NCI-H1694 (cell line): ENCODE measurements at places on chromosomes 3 and 15.

DNA sequence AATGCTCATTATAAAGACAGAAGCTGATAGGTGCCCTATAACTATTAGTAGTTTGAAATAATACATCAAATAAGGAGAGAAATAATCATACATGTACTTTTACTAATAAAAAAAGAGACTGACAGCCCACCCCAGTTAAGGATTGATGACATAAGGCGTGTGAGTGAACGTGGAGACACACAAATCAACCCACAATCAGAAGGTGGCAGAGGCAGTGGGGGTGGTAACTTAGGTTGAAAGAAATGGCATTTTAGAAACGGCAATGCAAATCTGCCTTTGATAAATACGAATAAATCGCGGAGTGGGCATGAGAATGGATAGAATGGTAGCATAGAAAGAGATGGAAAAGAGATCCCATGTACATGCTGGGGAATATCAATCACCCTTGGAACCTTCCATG lies 256.2 kb upstream of the ATP10A start:
- no peak for DNase-seq

- no peak for DNase-seq
Measured at GRCh38 chr3:6542795-6543194, 318.1 kb upstream of the GRM7 start.

- no peak for DNase-seq
Measured at GRCh38 chr3:134059671-134060560, 30.2 kb upstream of the SLCO2A1 start.

DNA sequence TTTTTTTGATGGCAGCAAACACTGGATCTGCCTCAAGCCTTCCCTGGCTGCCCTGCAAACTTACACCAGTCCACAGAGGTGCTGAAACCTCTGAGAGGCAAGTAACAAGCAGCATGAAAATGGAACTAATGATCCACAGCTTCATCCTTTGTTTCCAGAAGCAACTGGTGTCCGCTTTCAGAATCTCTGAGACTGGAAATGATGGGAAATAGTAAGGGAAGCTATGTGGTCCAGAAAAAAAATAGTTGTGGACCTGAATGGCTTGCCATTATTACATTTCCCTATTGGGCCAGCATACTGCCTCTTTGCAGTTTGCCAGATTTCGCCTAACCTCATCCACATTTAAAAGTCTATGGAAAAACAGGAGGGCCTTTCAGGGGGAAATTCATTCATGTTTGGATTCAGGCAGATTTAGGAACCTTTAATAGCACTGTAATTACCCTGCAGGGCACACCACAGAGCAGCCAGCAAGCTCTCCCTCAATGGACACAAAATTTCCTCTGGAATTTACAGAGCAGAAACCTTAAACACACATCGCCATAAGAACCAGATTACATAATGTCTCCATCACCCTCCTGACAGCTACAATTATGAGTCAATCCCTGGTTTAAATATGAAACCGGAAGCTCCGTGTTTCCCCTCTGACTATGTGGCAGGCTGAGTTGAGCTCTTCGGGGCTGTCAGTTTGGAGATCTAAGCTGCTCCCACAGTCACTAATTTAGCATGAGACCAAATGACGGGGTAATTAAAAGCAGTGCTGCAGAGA lies 134.4 kb downstream of the TMCO5A start:
- DNase-seq = peak; percentile 56

- DNase-seq = no peak
Measured at GRCh38 chr3:73787620-73788019, 162.9 kb upstream of the PDZRN3 start.

GRCh38 chr3:100366424-100366823 lies 31.9 kb downstream of the NIT2 start:
- DNase-seq = no peak

- no peak for DNase-seq
Measured at GRCh38 chr3:130430266-130430665, 84.8 kb downstream of the COL6A5 start.

GRCh38 chr15:100335335-100335999 lies 6.3 kb downstream of the ADAMTS17 start:
- no peak for DNase-seq

GRCh38 chr15:70703096-70703878 lies 60.1 kb downstream of the UACA start:
- DNase-seq = no peak

DNA sequence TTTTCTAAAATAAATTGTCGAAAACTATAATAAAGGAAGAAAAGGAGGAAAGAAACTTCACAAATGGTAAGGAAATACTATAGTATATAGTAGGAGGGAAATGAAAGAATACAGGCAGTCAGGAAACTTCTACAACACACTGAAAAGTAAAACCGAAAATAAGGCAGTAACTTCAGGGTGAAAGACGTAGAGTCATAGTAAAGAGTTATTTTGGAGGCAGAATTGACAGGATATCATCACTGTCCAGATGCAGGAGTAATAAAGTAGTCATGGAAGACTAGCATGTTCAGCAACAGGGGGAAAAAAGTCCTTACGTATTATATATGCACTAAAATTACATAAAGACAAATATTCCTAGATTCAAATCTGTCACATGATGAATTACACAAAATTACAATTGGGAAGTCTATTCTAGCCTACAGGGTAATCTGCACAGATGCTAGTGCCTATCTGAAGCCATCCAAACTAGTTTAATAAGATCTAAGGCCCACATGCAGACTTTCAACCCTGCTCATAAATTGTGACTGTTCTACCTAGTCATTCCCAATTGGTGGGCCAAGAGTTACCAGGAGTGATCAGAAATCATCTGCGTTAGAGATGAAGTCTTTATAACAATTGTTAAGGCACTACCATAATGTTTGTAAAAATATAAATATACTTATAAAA lies 14.0 kb downstream of the VPS13C start:
- DNase-seq = no peak

GRCh38 chr3:30894521-30895251 lies at the start of gene GADL1:
Gene GADL1, minus strand, starts transcription at chr3:30894661. Its CDS starts 47 bp downstream, at chr3:30894614.
- DNase-seq = no peak

DNA sequence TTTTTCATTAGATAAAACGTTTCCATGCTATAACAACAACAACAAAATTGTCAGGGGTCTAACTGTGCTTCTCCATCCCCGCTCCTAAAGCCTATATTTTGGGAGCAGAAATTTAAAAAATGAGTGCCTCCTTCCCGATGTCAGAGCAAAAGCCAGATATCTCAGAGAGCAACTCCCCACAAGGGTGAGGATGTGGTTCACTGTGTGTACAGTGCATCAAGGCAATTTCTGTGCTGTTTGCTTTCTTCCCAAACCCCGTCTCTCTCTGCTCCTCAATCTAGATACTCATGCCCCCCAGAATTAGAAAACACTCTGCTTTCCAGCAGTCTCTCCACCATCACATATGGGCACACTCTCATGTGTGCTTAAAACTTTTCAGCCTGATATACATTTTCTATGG lies 76.7 kb upstream of the MBNL1 start:
- DNase-seq = no peak

DNA sequence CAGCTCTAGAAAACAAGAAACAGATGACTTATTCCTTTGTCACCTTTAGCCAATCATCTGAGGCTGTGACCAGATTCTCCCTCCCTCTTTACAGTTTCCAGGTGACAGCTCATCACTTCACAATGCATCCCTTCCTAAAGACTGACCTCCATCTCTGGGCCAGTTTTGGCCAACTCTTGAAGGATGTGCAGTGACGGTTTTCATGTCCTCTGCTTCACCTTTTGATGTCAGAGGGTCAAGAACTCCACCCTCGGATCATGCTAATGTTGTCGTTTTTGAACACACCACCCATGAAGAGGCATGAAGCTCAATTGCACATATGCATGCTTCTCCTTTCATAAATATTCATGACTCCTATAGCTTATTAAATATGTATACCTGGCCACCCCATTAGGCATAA lies 161.2 kb upstream of the SYNPR start:
- no peak for DNase-seq

DNA sequence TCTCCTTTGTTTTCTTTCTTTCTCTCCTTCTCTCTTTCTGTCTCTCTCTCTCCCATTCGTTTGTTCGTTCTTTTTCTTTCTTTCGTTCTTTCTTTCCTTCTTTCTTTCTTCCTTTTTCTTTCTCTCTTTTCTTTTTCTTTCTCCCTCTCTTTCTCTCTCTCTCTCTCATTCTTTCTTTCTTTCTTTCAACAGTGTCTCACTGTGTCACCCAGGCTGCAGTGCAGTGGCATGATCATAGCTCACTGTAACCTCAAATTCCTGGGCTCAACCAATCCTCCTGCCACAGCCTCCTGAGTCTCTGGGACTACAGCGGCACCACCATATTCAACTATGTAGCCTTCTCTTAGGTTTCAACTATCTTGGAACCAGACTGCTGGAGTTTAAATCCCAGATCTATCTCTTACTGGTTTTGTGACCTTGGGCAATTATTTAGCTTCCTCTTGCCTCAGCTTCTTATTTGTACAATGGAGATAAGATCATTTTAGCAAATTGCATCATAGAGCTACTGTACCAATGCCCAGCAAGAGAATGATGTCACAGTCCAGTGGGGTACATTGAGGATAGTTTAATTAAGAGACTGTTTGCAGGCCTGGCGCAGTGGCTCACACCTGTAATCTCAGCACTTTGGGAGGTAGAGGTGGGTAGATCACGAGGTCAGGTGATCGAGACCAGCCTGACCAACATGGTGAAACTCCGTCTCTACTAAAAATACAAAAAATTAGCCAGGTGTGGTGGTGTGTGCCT lies 27.3 kb upstream of the PARL start:
- DNase-seq = no peak

GRCh38 chr3:62496503-62496902 lies 123.2 kb upstream of the FEZF2 start:
- no peak for DNase-seq

DNA sequence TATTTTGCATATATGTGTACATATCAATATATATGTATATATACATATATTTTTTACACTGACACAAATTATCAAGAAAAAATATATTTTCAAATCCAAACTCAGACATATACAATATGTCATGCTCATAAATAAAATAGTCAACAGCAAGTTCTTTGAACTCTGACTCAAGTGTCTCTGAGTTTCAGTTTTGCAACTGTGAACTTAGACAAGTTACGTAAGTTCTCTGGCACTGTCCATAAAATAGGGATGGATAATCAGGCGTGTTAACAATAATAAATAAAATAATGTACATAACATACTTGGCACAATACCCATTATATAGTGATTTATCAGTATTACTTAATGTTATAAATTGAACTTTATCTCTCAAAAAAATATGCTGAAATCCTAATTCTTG lies 12.1 kb upstream of the XRN1 start:
- no peak for DNase-seq

GRCh38 chr15:74799856-74800558 lies 12.6 kb upstream of the LMAN1L start:
- peak; percentile 35 for DNase-seq

DNA sequence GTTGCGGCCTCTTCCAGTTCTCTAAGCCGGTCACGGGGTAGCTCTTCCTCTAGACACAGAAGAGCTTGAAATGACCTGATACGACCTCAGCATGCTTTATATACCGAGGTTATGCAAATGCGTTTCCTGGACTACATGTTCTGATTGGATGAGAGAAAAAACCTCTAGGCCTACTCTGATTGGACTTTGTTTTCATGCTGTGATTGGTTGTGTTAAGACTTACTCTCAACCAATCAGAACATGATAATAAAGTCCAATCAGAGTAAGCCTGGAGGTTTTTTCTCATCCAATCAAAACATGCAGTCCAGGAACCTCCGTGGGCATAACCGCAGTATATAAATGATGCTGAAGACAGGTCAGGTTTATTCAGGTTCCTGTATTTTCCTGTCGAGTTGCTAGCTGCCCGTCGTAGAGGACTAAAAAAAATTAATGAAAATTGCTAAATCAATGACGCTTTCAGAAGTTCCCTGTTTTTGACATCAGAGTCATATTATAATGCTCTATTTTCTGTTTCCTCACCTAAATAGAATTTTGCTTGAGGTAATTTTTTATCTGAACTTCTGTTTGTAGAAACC lies 177.4 kb downstream of the POTEB3 start:
- no peak for DNase-seq

GRCh38 chr3:141302364-141303141 lies 65.8 kb upstream of the ZBTB38 start:
- no peak for DNase-seq

DNA sequence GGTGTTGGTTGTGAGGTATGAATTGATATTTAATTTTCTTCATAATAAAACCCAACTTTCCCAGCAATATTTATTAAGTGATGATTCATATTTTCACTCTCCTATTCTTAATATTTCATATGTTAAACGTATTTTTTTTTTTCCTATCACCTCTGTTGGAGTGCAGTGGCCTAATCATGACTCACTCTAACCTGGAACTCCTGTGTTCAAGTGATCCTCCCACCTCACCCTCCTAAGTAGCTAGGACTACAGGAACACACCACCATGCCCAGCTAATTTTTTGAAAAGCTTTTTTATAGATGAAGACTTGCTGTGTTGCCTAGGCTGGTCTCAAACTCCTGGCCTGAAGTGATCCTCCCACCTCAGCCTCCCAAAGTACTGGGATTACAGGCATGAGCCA lies 8.6 kb downstream of the PARP15 start:
- no peak for DNase-seq

GRCh38 chr3:156586905-156587759 lies 32.2 kb upstream of the SSR3 start:
- DNase-seq = no peak

DNA sequence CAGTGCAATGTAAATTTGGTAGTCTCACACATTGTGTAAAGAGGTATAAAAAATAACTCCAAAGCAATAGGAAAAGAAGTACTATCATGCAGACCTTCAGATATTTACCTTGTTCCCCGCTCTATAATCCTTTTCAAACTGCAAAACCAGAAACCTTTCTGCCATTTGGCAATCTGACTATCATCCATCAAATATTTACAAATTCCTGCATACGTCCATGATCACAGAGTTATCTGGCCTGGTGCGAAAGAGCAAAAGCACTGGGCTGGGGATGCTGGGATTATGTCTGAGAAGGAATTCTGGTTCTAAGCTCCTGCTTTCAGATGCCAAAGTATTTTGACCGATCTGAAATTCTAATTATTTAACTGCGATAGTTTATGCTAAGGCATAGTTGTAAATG lies 143.1 kb downstream of the RORA start:
- DNase-seq = no peak

- DNase-seq = no peak
Measured at GRCh38 chr15:39618063-39618823, 37.4 kb downstream of the THBS1 start.
